ENCODE measurements at places on chromosomes 1 and 21.

GRCh38 chr1:184223216-184223615 is 163.6 kb upstream of the C1orf21 start:
- DNase-seq = no peak

DNA sequence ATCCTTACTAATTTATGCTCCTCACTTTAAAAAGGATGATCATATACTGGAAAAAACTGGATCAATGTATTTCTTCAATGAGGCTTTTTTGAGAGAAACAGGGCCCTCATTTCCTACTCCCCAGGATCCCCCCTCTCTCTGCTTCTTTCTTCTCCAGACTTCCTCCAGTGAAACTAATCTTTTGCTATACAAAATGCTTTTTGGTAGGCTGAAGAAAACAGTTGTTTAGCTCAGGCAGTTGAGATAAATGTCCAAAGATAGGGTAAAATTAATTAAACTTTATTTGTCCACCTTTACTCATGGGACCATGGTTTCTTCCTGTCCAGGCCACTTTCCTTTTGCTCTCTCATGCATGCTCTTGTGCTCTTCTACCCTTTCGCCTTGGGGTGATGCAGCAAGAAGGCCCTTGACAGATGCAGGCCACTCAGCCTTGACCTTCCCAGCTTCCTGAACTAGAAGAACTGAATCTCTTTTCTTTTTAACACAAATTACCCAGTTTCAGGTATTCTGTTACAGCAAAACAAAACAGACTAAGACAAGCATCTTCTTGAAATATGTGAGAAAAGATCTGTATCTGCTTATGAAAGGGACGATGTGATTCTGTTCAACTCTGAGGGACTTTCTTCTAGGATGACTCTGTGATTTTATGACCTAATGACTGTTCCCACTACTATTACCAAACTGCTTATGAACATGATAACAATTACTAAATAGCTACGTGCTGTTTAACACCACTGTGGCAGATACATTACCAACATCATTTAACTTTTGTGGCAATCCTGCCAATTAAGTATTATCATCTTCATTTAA is 63.7 kb downstream of the NVL start:
- DNase-seq = no peak

DNA sequence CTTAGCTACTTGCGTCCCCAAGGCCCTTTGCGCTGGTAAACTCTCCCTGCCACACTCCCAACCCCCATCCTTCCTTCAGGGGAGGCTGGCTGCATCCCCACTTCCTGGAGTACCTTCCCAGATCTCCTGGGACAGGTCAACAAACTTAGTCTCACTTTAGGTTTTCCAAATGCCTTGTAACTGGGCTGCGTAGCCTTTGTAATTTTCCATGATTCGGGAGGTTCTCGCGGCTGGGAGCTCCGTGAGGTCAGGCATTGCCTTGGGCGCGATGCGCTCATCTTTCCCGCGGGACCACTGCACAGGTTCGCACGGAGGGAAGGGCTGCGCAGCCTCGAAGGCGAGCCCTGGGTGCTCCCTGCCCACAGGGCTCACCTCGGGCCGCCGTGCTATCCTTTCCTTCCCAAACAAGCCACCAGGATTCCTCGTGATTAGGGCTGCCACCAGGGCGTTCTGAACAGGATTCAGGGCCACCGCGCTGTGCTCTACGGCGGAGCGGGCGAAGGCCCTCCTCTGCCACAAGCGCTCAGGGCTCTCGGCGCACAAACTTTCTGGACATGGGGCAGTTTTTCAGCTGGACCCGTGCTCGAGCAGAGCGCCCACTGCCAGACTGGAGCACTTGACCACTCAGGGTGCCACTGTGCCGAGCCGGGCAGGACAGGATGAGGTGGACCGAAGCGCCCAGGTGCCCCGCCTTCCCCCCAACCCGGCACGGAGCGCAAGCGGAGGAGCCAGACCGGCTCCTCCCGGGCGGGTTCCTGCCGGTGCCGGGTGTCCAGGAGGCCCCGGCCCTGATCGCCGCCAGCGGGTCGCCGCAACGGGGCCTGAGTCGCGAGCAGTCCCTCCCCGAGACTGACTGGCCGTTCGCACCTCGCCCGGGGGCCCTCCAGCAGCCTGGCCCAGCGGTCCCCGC is 1.1 kb downstream of the TMPRSS2 start:
- DNase-seq = no peak

DNA sequence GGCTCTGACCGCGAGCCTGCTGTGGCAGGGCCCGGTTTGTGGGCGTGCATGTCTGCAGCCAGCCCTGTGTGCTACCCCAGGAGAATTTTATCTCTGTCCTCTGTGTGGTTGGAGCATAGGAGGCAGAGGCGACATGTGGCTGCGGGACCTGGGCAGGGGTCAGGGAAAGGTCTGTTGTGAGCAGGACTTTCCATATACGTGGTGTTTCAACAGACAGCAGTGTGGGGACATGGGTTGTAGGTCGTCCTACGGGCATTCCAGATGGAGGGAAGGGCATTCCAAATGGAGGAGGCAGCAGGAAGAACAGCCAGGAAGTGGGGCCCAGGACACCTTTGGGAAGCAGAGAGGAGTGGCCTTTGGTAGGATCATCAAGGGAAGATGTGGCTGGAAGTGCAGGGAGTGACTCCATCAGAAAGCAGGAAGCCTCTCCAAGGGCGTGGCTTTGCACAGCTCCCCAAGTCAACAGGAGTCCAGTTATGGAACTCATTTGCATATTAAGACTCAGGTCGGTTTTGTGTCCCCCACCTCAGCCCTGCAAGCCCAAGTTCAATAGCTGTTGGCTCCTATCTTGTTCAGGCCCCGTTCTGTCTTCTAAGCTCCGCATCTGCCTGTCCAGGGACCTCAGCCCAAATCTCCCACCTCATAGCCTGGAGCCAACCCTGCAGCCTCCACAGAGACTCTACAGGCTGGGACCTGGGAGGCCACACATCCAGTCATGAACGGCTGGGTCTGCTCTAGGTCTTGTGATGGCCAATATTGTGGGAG is 309.1 kb downstream of the MATN1 start:
- DNase-seq = no peak

- DNase-seq = no peak
Observed at GRCh38 chr21:19724081-19724480, 1274.1 kb upstream of the NCAM2 start.

- DNase-seq = no peak
Observed at GRCh38 chr1:39046613-39047210, 20.6 kb downstream of the NDUFS5 start.

GRCh38 chr1:199551967-199552565 is 475.4 kb upstream of the NR5A2 start:
- DNase-seq = no peak

DNA sequence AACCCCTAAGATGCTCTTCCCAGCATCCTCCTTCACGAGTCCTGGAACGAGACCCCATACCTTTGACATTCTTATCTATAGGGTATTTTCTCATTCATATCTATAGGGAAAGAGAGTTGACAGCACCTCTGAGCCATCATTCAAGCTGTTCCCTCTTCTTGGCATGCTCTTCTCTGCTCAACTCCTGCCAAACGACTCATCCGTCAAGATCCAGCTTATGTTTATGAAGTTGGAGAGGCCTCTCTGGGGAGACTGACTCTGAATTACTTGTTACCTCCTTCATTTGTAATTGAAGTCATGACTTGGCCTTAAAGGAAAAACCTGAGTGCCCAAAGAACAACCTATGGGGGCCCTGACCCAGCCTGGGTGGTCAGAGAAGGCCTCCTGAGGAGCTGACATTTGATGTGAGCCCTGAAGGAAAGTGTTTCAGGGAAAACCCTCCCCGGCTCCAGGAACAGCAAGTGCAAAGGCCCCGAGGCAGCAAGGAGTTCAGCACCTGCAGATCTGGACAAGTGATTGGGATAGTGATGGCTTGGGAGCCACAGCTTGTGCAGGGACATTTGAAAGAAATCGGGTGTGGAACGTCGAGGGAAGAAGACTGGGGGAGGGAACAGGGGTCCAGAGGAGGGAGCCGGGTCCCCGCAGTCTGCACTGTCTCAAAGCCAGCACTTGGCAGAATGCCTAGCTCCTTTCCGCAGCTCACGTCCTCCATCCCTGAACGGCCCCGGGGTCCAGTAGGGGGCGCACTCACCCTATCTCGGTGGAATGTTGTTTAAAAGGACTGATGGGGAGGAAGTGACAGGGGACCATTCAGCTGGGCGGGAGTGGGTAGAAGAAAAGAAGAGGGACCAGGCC is 14.0 kb upstream of the CDA start:
- DNase-seq = peak; percentile 73

DNA sequence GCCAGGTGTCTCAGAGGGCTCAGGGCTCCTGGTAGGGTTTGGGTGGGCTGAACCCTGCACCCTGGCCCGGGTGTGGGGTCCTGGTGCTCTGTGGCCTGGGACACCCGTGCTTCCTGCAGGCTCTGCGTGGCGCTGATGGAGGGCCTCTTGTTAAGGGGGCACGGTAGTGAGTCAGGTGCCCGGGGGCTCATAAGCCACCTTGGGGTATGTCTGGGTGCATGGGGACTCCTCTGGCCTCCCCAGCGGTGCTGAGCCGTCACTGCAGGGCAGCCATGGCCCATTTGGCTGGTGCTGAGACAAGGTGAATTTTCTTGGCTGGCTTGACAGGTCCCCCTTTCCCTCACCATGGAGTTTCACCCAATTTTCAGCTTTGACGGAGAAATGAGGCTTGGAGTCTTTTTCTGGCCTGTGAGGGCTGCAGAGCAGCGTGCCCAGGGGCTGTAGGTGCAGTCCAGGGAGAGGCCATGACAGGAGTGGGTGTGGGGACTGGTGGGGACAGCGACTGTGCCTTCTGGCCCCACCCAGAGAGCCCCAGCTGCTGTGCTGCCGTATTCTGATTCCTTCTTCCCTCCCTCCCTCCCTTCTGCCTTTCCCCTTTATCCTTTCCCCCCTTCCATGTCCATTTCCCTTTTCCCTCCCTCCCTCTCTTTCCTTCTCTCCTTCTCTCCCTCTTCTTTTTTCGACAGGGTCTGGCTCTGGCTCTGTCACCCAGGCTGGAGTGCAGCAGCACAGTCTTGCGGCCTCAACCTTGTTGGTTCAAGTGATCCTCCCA is 40.4 kb downstream of the SKI start:
- no peak for DNase-seq

DNA sequence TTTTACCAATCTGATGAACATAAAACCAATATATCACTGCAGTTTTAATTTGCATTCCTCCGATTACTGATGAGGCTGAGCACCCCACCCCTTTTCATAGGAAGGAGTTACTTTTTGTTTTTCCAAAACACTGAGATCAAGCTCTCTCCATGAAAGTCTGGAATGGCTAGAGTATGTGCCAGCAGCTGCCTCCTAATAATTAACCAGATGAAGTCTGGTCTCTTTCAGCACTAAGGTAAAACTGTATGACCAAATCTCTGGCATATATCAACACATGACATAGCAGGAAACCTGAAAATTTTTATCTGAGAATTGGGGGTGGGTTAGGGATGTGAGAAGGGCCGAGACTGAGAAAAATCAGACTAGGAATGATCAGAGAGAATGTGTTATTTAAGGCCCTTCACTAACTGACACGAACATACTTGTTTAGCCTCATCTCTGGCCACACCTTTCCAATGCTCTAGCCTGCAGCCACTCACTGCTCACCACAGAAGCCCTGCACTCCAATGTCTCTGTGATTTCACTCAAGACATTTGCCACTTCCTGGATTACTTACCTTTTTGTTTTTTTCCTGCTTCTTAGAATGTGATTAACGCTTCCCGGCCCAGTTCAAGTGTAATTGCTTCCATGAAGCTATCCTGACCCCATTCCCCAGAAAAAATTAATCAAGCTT is 34.7 kb downstream of the WASF2 start:
- no peak for DNase-seq

GRCh38 chr1:159663552-159663951 is 50.8 kb downstream of the CRP start:
- DNase-seq = no peak

DNA sequence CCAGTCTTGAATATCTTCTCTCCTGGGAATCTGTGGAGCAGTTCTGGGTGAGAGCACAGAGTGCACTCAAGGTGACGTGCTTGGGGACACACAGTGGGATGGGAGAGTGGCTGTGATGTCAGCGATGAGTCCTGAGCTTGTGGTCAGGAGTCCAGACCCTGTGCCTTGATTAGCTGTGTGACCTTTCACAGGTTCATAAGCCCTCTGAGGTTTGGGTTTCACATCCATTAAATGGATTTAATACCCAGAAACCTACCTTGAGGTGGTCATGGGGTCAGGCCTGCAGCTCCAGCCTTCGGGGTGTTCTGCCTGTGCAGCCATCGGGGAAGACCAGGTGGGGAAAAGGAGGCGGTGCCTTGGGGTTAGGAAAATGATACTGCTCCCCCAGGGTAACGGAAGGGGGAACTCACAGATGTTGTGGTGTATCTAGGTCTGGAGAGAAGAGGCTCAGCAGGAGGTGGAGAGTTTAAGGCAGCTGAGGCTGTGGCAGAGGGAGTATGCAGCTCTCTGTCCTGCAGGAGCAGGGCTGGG is 38.5 kb upstream of the ETV3 start:
- no peak for DNase-seq

- no peak for DNase-seq
Observed at GRCh38 chr1:68799096-68799495, 302.2 kb upstream of the DEPDC1 start.

GRCh38 chr21:38511198-38511597 is 12.9 kb upstream of the ERG start:
- no peak for DNase-seq

- DNase-seq = no peak
Observed at GRCh38 chr1:7040969-7041695, 255.9 kb downstream of the CAMTA1 start.

DNA sequence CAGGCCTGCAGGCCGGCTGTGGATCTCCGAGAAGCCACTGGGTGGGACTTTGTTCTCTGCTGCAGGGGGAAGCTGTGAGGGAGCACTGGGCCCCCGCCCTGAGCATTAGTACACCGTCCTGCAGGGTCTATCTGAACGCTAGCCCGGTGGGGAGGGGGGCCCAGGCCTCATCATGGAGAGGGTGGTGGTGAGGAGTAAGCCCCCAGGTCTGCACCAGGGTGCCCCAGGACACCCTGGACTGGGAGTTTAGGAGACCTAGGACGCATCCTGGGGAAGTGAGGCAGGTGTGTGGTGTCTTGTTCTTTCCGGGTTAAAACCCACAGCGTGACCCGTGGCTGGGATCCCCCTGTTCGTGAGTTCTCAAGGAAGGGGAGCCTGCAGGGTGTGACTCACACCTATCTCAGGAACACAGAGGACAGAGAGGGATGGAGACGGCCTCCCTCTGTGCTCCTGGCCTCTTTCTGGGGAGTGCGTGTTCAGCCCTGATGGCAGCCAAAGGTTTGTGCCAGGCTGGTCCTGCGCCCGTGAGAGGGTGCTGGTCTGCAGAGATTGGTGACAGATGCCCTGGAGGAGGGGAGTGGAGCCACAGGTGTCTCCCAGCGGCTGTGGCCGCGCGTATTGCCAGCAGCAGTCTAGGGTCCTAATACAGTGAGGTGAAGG is 44.8 kb downstream of the AGPAT3 start:
- DNase-seq = no peak

GRCh38 chr1:195872376-195872775 is 735.9 kb downstream of the KCNT2 start:
- DNase-seq = no peak

- DNase-seq = no peak
Observed at GRCh38 chr1:205235951-205236350, 8.2 kb downstream of the TMCC2 start.

DNA sequence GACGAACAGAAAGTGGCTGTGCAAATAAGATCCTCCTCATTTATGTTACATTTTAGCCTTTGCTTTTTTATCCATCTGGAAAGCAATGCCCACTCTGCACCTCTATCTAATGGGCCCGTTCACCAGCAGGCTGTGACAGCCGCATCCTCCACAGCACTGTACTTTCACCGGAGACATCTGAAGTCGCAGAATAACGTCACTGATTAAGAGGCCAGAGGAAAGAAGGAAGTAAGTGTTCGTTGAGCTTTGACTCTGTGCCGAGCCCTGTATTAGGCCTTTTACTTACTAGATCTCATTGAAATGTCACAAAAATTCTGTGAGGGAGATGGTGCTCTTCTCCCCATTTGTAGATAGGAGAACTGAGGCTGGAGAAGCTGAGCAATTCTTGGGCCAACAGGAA is 62.3 kb downstream of the KAZN start:
- DNase-seq = no peak
